Posterior cingulate gyrus (tissue), 11 donors: ENCODE measurements at places on chromosomes 7 and 10.

DNA sequence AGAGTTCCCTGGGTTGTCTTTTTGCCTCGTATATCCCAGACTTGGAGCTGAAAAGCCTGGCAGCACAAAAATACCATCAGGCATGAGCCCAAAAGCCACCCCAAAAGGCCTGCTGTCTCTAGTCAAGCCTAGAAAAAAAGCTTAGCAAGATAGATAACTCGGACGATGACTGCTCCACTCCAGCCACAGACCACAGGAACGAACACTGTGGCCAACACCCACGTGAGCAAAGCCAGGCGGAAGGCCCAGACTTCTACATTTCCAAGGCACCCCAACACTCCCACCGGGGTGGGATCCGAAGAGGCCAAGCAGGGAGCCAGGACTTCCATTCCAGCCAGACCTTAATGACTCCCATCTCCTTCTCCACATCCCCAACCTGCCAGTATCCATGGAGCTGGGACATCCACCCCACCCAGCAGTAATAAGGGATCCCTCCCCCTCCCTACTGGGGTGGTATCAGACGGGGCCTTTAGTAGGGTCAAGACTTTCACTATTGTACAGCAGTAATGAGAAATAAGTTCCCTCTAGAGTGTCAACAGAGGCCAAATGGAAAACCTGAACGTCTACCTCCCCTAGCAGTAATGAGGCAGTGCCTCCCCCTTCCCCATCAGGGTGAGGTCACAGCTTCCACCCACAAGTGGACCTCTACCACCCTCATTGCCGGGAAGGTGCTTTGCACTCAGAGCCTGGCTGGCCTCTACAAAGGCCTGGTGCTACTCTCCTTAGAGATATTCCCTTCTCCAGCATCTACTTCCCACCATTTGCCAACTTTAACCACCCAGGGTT, 23.0 kb downstream of the PRLHR start:
- DNase-seq: no peak

- no peak for DNase-seq
Measured at GRCh38 chr10:99394256-99394655, 36.2 kb downstream of the GOT1 start.

GRCh38 chr10:125820701-125821100, 2.4 kb downstream of the UROS start:
- no peak for DNase-seq

DNA sequence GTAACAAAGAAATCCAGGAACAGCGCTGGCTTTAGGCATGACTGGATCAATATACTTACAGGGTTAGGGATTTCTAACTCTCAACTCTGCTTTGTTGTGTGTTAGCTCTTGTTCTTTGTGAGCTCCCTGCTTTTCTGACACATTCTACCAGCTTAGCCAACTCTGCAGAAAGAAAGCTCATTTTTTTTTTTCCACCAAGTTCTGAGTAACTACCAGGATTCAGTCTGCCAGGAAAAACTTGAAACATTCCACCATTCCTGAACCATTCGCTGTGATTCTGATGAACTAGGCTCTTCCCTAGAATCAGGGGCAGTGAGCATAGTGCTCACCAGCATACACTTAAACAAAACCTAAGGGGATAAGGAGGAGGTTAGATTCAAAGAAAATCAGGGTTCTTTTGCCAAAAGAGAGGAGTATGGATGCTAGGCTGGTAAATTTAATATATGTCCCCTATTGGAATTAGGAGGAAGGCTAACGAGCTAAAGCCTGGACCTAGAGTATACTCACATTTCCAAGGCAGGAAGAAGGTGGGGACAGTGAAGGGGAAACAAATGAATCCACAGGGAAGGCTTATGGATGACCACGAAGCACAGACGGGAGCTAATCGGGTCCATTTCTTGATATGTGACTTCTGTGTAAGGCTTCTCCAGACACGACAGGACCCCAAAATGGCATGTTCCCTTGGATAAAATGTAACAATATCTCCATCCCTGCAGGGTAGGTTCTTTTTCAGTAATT, 183.4 kb downstream of the PRKG1 start:
- DNase-seq: no peak

DNA sequence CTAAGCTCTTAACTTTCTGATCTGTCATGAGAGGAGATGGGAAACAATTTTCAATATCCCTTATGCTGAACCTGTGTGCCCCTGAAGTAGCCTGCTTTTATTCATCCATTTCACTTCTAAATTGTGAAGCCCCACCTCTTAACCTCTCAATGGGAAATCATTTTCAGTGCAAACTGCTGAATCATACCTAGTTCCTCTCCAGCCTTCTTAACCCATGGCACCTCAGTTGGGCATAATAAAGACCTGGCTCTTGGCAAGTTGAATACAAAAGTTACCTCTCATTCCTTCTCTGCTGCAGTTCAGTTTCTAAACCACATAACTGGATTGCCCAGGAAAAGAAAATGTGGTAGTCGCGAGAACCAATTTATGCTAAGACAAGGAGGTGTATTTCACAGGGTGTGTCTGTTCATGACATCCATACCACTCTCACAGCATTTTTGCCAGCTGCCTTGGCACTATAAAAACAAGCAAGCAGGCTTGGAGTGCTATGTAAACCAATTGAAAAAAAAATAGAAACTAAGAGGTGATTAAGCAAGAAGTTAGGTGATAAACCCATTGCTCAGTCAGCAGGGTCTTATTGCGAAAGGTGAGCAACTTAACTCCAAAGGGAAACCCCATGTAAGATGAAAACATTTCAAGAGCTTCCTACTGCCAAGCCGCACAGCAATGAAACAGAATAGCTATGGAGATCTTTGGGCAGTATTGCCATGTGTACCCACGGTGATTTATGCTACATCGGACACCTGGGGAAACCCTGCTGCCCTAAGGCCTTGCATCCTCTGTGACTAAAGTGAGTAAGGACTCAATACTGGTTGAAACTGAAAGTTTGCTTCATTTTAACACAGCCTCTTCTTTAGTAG, 57.0 kb upstream of the DKK1 start:
- DNase-seq: no peak

DNA sequence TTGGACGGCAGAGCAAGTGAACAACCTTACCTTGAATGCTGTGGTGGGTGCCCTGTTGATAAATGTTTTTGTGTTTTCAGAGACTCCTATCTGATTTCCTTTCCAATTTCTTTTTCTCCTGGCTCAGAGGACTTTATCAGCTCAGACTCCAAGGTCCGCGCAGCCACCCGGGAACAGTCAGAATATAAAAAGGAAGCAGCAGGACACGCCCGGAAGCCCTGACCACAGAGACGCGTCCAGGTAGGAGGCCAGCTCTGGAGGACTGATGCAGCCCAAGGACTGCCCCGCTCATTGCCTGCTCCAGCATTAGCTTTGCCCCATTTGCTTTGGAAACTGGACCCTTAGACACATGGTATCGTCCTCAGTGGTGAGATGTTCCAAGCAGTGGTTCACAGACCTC, 61.3 kb downstream of the TACC2 start:
- DNase-seq: no peak

DNA sequence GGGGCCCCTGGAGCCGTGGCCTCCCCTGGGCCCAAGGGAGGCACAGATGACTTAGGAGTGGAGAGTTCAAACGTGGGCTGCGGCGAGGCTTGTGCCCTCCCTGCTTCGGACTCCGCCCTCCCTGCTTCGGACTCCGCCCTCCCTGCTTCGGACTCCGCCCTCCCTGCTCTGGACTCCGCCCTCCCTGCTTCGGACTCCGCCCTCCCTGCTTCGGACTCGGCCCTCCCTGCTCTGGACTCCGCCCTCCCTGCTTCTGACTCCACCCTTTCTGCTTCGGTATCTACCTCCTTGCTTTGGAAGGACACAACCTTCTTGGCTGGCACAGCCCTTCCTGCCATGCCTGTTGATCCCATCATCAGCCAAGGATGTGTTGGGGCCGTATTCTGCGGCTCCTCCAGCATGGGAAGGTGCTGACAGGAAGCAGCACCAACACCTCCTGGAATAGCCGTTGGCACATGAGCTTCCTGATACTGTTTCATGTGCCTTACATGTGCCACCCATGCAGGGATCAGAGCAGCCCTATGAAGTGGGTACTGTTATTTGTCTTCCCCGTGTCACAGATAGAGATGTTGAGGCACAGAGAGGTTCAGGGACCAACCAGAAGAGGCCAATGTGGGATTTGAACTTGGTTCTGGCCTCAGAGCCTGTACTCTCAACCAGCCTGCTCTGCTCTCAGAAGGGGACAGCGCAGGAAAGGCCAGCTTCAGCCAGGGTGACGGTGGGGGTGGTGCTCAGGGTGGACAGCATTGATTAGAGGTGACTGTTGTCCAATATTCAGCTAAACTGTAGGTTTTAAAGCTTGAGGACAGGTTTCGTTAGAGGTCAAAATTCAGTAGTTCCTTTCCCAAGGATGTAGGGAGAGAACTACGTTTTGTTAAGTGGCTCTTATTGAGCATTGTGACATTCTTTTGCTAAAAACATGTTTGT, 114.5 kb downstream of the NKX6-2 start:
- DNase-seq: no peak

DNA sequence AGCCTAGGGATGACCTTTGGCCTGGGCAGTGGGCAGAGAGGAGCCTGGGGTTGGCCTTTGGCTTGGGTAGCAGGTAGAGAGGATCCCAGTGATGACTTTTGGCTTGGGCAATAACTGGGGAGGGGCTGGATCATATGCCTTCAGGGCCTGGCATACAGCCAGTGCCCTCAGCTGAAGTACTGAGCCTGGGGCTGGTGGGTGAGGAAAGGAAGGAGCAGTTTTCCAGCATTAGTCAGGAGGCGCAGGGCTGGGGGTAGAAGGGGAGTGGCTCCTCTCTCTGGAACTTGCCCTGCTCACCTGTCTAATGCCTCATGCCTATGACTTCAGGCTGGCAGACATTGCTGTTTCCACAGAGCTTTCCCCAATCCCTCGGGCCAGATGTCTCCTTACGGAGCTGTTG, 15.2 kb upstream of the COMTD1 start:
- DNase-seq: no peak

GRCh38 chr10:112986544-112987190, 36.6 kb downstream of the TCF7L2 start:
- no peak for DNase-seq

GRCh38 chr10:122702275-122702674, 2.6 kb upstream of the C10orf120 start:
- no peak for DNase-seq

DNA sequence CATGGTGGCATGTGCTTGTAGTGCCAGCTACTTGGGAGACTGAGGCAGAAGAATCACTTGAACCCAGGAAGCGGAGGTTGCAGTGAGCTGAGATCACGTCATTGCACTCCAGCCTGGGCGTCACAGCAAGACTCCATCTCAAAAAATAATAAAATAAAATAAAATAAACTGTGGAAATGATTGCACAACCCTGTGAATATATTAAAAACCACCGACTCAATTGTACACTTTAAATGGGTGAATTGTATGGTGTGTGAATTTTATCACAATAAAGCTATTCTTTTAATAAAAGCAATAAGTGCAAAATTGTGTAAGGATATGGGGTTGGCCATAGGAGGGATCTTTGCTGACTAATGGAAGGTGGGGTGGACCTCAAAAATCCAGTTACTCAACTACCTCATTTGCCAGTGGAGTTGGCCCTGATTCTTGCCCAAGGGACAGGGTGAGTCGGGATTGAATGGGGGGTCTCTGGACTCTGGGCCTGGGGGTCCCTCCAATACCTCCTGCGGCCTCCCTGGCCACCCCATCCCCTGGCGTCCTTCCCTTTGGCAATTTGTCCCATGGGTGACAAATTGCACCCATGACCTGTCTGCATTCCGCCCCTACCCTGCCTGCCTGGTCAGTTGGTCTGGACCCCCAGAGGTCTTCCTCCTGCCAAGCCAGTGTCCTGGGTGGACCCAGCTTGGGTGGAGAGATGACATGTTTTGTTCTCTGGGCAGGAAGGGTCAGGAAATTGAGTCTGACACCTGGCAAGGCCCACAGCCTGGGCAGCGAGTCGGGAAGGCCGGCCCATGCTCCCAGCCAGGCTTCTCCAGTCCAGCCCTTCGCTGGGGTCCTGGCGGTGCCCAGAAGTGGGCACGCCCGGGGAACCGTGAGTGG, 61.7 kb upstream of the ELN start:
- no peak for DNase-seq

DNA sequence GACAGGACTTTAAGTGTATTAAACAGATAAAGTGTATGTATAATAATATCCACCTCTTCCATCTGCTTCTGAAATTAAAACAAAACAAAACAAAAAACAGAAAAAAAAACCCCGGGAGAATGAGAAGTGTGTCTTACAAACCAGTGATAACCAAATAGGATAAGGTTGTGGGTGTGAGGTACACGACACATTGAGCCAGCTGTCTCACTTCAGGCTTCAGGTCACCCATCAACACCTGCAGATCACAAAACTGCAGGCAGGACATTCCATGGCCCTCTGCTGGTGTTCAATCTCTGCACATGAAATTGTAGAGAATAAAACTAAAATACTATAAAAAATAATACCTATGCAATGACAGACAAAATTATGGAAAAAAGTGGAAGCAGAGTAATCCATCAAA, 339.9 kb downstream of the SFMBT2 start:
- DNase-seq: no peak

DNA sequence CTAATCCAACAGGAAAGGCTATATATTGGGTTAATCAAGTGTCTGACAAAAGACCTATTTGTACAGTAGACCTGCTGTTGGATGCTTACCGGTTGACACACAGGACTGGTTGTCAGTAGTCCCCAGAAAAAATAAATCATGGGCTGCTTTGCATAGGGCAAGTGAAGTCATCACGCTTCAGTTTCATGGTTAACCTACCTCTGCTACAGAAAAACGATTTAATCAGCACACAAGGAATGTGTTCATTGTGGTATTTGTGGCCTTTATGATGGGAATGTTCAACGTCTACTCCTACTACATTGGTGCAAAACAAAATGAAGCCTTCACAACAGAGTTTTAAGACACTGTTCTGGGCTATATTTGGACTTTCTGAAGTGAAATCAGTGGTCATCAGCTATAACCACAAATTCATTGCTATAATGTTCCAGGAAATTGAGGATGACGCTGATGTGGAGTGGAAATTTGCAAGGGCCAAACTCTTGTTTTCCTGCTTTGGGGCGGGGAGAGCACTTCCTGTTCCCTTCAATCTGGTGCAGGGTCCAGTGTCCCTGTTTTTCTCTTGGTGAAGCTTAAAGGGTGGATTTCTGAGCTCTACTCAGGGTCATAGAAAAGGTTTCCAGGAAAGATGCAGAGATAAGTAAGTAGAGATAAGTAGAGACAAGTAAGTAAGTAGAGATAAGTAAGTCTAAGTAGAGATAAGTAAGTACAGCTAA, 39.3 kb upstream of the GGCT start:
- DNase-seq: no peak

DNA sequence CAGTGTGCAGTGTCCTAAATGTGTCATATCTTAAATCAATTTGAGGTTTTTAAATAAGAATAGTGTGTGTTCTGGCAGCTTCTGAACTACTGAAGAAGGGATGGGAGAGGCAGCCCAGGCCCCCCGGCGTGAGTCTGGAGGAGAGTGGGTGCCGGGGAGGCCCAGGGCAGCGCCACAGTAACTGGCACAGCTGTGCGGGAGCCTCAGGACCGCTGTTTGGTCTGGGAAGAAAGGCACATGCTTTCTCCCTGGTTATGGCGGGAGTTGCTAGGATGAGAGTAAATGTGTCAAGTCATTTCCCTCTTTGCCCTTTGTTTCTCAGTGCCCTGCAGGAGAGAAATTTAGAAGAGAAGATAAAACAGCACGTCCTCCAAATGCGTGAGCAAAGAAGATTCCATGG, 31.9 kb upstream of the PWWP2B start:
- no peak for DNase-seq
